ENCODE measurements at places on chromosomes 11 and 22.

GRCh38 chr11:104700609-104701008 lies 197.7 kb downstream of the CASP12 start:
- no peak for DNase-seq

GRCh38 chr11:9562716-9563115 lies 10.8 kb upstream of the WEE1 start:
- DNase-seq: no peak

DNA sequence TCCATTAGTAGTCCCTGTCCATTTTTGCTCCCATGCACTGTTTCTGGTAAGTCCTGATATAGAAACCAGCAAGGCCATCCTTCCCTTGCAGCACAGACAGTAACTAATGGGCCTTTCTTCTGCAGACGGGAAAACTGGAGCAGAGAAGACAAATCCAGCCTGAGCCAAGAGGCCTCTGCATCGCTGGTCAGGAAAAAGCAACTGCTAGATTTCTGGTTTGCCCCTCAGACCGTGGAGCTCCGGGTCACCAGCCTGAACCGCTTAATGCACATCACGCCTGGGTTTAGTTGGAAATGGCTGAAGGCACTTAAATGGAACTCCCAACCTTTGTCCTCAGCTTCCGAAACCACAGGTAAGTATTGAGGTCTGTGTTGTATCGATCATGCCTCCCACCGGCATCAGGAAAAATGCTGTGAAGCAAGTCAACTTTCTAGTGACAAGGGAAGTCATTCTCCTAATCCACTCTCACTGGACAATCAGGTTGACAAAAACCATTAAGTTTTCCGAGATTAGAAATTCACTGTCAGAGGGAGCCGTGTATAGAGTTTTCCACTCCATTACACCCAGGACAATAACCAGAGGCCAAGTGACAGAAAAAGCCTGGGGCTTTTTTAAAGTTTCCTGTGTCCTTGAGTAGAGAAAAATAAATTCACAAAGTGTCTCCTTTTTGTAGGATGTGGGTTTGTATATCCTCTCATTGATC lies 14.8 kb upstream of the LMO2 start:
- no peak for DNase-seq

DNA sequence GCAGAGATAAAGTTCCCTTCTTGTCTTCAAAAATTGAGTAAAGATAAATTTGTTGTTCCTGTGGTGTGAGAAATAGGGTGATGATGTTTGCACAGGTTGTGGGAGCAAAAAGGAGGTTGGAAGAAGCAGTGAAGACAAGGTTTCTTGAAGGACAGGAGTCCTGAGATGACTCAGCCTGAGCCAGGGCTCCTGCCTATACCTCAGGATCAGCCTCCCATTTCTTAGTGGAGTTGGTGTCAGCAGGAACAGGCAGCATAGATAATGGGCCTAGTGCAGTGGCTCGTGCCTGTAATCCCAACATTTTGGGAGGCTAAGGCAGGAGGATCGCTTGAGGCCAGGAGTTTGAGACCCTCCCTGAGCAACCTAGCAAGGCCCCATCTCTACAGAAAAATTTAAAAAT lies 28.7 kb downstream of the EIF4G2 start:
- no peak for DNase-seq

GRCh38 chr22:29202212-29203192 lies 3.2 kb upstream of the EMID1 start:
- no peak for DNase-seq
